NB4 (cell line): ENCODE measurements at places on chromosomes 1 and 21.

DNA sequence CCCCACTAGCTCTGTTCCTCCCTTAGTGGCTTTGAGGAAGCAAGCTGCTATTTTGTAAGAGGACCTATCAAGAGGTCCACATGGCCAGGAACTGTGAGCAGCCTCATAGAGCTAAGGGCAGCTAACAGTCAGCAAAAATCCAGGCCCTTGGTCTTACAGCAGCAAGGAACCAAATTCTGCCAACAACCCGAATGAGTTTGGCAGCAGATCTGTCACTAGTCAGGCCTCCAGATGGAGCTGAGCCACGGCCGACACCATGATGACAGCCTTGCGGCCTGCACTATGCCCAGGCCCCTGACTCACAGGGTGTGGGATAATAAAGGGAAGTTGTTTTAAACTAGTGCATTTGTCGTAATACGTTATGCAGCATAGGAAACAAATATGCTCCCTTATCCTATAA, 28.0 kb upstream of the H3-3A start:
- peak; percentile 94 for DNase-seq

GRCh38 chr1:224054012-224054411, 59.9 kb upstream of the FBXO28 start:
- peak; percentile 16 for DNase-seq

DNA sequence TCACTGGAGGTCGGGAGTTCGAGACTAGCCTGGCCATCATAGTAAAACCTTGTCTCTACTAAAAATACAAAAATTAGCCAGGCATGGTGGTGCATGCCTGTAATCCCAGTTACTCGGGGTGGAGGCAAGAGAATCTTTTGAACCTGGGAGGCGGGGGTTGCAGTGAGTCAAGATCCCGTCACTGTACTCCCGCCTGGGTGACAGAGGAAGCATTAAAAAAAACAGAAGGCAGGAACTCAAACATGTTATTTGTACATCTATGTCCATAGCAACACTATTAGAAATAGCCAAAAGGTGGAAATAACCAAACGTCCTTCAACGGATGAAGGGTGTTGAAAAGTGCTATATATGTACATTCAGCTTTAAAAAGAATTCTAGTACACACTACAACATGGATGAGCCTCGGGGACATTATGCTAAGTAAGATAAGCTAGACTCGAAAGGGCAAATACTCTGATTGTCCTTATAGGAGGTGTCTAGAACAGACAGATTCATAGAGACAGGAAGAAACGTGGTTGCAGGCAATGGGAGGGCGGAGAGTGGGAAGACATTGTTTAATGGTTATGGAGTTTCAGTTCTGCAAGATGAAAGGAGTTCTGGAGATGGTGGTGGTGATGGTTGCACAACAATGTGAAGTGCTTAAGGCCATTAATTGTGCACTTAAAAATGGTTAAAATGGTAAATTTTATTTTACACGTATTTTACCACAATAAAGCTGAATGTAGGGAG, 19.2 kb downstream of the NLRP3 start:
- peak; percentile 48 for DNase-seq

GRCh38 chr1:206600527-206600926, 11.7 kb downstream of the EIF2D start:
- no peak for DNase-seq

DNA sequence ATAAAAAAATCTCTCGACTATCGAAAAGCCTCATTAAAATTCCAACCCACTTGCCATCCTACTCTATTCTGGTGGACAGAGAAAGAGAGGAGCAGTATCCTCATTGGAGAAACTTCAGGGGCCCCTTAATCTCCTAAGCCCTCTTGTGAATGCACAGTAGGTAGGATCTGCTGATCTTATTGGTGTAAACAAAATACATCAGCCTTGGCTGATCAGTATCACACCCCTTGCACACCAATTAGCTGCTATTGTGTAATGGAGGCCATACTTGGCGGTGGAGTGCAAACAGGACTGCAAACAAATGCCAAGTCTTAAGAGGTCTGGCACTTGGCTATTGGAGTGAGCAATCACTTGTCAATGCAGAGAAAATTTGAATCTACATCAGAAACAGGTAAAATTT, 15.7 kb downstream of the VCAM1 start:
- no peak for DNase-seq

GRCh38 chr21:28590676-28591075, 402.0 kb downstream of the LTN1 start:
- no peak for DNase-seq

- no peak for DNase-seq
Measured at GRCh38 chr1:198295225-198295624, 138.4 kb downstream of the NEK7 start.

GRCh38 chr1:28933277-28933676, 18.9 kb downstream of the EPB41 start:
- DNase-seq, result no peak

- peak; percentile 36 for DNase-seq
Measured at GRCh38 chr1:40653851-40654537, 11.5 kb downstream of the RIMS3 start.

DNA sequence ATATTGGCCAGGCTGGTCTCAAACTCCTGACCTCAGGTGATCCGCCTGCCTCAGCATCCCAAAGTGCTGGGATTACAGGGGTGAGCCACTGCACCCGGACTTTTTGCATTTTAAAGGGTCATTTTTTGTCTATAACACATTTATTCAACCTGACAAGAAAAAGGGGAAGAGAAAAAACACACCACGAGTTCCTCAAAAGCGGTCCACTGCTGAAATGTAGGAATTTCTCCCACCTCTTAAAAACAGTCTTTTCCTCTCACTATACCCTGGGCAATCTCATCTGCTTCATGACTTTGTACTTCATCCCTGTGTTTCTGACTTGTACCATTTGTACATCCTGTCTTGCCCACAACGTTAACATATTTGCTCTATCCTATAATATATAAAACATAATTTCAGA, 413.3 kb upstream of the PTBP2 start:
- peak; percentile 68 for DNase-seq
